ENCODE measurements at places on chromosomes 16 and 17.

- DNase-seq = no peak
Measured at GRCh38 chr16:2854700-2855309, 3.2 kb downstream of the PRSS22 start.

- peak; percentile 90 for DNase-seq
Measured at GRCh38 chr16:85888405-85889331, 10.3 kb upstream of the IRF8 start.

- peak; percentile 69 for DNase-seq
Measured at GRCh38 chr17:21275047-21275578, 9.4 kb upstream of the MAP2K3 start.

DNA sequence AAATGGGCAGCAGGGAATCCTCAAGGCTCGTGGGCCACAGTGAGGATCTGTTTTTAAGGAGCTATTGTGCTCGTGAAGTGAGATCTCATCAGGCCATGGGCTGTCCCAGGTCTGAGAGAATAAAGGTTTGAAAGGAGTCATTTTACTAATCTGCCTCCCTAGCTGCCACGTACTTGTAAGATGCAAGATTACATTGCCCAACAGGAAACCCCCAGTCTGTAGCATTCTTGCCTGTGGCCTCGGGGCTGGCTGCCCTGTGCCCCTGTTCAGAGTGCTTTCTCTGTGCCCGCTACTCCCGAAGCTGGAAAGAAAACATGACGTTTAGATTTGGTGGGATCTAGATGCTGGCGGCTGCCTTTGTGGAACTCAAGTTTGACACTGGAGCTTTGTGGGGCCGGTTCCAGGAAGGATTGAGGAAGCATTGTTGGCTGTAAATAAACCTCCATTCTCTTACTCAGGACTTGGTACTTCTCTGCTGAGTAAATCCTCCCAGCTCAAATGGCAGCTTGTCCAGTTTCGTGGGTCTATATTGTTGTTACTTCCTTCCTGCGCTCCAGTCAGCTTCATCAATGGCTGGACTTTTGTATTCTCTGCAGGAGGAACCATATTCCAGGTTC, 21.2 kb downstream of the SAP30BP start:
- DNase-seq = no peak

GRCh38 chr17:35377068-35377467, 3.6 kb upstream of the SLFN11 start:
- no peak for DNase-seq

DNA sequence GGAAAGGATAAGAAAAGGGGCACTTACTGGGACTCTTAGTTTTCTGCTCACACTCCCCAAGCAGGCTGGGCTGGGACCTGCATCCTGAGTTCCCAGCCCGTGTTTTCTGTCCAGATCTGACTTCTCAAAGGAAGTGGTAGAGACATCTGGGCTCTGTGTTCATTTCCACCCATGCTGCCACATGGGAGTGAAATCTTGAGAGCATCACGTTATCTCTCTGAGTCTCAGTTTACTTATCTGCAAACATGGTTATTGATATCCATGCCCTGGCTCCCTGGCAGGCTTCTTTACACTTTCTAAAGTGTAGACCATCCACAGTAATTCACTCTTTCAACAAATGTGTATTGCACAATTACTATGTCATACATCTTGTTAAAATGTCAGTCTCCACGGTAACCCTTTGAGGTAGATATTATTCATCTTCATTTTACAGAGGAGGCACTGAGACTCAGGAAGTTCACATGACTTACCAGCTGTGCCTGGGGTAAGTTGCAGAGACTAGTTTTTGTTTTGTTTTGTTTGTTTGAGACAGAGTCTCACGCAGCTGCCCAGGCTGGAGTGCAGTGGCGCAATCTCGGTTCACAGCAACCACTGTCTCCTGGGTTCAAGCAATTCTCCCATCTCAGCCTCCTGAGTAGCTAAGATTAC, 3.4 kb downstream of the ZNF688 start:
- DNase-seq = peak; percentile 67

GRCh38 chr17:59892251-59892923, 356 bp downstream of the TUBD1 start:
- no peak for DNase-seq

- DNase-seq = no peak
Measured at GRCh38 chr17:47896672-47897490, 845 bp downstream of the SP2 start.

DNA sequence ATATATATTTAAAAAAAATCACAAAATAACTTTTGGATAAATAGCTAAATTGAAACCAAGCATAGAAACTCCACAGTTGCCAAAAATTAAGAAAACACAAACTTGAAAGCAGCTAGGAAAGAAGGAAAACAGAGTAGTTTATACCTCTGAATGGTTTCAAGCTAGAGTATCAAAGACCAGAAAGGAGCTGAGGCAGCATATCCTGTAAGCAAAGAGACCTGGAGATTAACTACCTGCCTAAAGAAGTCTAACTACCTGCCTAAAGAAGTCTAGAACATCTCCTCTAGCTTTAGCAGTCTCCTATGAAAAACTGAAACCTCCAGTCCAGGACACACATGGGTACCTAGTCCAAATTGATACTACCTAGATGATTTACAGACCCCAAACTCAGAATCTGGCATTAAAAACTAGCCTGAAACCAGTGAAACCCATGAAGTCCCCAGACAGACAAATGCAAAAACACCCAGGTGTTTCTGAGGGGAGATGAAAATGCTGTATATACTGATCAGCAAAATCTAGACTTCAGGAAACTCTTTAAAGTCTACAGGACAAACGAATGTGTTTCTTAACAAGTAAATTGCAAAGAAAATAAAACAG, 17.6 kb downstream of the APPBP2 start:
- no peak for DNase-seq

DNA sequence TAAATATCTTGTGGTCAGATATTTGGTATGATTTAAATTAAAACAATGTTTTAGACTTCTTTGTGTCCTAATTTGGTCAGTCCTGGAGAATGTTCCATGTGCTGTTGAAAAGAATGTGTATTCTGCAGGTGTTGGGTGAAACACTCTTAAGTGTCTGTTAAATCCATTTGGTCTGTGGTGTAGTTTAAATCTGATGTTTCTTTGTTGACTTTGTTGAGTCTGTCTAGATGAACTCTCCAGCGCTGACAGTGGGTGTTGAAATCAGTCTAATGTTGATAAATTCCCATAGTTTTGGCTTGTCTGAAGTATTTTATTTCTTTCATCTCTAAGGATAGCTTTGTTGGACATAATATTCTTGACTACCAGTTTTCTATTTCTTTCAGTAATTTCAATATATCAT, 18.8 kb downstream of the TANC2 start:
- no peak for DNase-seq

DNA sequence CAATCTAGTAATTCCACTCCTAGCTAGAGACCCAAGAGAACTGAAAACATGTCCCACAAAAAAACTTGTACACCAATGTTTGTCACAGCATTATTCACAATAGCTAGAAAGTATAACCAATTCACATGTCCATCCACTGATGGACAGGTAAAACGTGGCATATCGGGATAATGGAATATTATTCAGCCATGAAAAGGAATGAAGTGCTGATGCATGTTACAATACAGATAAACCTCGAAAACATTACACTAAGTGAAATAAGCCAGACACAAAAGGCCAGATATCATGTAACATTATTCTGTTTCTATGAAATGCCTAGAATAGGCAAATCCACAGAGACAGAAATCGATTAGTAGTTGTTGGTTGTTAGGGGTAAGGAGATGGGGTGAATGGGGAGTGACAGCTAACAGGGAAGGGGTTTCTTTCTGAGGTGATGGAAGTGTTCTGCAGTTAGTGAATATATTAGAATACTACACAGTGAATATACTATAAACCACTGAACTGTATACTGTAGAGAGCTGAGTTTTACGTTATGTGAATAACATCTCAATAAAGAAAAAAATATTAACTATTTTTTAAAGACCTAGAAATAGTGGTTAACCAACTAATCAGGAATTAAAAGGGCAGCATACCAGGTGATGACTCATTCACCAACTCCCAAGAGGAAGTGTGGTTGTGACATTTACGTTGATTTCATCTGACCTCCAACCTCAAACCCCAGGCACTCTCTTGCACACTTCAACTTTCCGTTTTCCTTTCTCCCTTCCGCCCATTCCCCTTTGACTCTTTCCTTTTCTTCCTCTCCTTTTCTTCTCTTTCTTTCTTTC, 48.6 kb downstream of the GAS7 start:
- DNase-seq = peak; percentile 89

GRCh38 chr17:13204607-13205237, 186.9 kb upstream of the ELAC2 start:
- DNase-seq = peak; percentile 61

DNA sequence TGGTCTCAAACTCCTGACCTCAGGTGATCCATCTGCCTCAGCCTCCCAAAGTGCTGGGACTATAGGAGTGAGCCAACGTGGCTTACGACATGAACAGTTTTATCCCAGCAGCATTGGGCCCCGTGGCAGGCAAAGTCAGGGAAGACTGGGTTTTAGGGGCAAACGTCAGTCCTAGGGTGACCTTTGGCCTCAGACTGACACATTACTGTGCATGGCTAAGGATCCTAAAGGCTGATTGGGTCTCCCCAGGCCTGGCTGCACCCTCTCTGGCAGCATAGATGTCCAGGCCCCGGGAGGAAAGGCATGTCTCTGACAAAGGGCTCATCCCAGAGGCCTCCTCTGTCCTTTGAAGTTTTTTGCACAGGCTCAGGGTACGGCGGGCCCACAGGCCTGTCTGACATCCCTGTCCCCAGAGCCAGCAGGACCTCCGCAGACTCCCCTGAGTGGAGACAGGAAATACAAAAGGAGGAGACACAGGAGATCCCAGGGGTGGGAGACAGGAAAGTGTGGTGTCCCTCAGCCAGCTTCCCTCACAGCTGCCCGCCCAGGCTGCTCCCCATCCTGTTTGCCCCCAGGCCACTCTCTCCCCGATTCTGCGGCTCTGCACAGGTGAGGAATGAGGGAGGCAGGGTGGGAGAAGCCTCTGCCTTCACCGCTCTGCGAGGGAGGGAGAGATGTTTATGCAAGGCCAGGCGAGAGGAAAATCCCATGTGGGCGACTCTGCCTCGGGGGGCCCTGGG, 54.5 kb upstream of the MTSS2 start:
- DNase-seq = no peak

GRCh38 chr16:68386628-68387027, 61.7 kb downstream of the SMPD3 start:
- DNase-seq = no peak

DNA sequence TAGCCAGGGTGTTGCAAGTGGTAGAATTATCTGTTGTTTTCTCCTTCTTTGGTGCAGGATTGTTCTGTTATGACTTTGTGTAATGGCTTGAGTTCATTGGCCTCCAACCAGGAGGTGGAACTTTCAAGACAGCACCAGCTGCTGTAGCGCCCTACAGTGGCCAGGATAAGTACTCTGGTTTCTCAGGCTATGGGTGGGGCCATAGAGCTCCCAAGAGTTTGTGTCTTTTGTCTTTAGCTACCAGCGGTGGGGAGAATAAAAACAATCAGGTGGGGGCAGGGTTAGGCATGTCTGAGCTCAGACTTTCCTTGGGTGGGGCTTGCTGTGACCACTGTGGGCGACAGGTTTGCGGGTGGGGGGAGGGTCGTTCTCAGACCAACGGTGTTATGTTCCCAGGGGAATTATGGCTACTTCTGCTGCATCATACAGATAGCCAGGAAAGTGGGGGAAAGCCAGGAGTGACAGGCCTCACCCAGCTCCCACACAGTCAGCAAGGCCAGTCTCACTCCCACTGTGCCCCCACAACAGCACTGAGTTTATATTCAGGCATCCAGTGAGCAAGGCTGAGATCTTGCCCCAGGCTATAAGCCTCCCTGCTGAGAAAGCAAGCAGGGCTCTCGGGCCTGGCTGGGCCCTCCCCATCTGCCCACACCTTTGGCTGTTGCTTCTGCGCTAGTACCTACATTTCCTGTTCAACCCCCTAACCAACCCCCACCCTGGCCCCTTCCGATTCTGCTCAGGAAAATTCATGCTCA, 15.4 kb downstream of the ABCA10 start:
- DNase-seq = no peak

DNA sequence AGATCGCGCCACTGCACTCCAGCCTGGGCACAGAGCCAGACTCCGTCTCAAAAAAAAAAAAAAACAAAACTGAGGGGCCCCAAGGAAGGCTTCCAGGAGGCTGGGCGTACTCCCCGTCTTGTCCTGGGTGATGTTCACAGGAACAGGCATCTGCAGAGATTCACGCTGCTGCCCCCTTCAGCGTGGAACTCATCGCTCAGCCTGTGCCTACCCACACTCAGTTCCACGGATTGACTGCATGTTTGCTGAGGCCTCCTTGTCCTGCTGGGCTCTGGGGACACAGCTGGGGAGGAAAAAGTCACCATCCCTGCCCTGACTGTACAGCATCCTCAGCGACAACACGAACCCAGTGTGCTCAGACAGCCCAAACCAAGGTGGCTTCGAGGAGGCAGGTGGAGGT, 12.9 kb upstream of the OSGIN1 start:
- no peak for DNase-seq
